ENCODE measurements at places on chromosomes 6 and 20.
A peak's percentile ranks its signal among the peaks of the same experiment; 100 is the strongest.

GRCh38 chr6:6521961-6522482 lies 66.5 kb upstream of the LY86 start:
- DNase-seq, result no peak

- no peak for DNase-seq
Observed at GRCh38 chr6:72712910-72713309, 91.0 kb downstream of the KCNQ5 start.

GRCh38 chr6:144644776-144645175 lies 359.6 kb downstream of the UTRN start:
- DNase-seq, result no peak

DNA sequence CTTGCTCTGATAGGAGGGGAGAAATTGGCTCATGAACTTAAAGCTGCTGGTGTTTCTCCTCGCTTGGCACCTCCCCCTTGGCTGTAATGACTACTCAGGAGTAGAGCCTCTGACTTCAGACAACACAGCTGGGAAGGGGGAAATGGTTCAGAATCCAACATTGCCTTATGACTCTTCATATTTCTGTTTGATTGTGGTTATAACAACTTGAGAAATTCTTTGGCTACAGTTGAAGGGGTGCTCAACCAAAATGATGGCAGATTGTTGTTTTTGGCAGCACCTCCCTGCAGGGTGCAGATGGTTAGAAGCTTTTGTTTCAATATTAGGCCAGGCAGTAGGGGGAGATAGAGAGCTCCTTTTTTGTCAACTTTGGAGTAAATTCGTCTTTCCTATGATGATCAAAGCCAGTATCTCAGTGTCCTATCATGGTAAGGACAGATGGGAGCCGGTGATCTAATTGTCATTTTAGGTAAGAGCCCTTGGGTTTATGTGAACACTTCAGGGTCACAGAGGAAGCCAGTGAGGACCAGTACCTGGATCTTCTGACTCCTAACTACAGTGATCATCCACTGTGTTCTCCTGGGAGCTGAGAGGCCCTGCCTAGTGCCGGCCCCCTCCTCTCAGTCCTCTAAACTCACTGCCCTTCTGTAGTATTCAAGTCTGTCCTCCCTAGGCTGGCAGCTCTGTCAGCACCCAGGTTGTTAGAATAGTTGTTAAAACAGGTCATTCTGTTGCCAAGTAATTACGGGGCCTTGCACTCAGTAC lies 39.9 kb downstream of the RPRD1B start:
- DNase-seq, result peak; percentile 76

DNA sequence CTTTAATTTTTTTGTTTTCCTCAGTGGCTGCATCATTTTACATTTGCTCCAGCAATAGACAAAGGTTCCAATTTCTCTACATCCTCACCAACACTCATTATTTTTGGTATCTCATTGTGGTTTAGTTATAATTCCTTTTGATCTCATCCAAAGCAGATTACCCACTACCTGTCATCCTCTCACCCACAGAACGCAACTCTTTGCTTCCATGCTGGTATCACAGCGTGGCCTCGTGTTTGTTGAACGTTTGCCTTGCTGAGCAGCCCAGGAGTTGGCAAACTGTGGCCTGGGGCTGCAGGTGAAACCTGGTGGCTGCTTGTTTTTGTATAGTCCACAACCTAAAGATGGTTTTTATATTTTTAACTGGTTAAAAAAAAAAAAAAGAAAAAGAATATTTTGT lies 181.9 kb downstream of the BCAS1 start:
- no peak for DNase-seq

DNA sequence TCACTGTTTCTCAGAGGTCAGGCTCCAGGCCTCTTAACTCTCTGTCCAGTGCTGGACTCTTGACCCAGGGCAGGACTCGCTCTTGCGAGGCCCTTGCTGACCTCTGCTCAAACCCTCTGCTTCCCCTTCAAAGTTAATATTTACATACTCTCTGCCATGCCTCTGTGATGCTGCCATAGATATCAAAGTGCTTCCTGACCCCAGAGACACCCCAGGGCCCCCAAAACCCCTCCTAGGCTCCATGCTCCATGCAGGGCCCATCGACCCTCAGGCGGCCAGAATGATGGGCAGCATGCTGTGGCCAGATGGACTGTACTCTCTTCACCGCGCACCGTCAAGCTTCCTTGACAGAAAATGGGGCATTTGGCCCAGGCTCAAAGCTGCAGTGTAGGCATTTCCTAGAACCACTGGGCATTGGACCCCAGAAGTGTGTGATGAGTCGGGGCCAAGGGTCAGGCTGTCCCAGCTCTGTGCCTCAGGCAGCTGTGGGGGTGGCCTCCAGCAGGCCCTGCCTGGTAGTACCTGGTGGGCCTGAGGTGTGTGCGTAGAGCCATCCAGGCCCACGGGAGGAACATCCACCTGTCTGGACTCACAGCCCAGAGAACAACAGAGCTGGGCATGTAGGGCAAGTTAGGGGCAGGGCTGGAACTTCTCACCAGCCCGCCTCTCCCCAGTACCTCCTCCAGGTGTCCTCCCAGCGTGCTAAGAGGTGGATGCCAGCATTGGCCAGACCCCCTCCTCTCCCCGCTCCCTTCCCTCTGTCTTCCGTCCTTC lies 142.8 kb downstream of the VEGFA start:
- no peak for DNase-seq

- DNase-seq, result peak; percentile 29
Observed at GRCh38 chr20:19254956-19255355, 42.5 kb downstream of the SLC24A3 start.

- no peak for DNase-seq
Observed at GRCh38 chr20:58483051-58483450, 32.1 kb downstream of the APCDD1L start.

DNA sequence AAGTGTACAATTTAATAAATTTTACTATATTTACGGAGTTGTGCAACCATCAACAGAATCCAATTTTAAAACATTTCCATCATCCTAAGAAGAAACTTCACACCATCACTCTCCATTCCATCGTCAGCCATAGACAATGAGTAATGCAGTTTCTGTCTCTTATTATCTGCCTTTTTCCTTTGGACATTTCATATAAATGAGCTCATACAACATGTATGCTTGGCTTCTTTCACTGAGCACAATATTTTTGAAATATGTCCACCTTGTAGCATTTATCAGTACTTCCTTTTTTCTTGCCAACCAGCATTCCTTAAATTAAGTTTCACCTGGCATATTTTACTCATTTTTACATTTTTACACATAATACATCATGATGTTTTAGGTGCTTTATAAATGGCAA lies 22.7 kb upstream of the HIVEP1 start:
- DNase-seq, result no peak

- no peak for DNase-seq
Observed at GRCh38 chr6:42084889-42085288, 34.6 kb downstream of the TAF8 start.

- DNase-seq, result no peak
Observed at GRCh38 chr6:25880601-25881000, 6.6 kb upstream of the SLC17A3 start.

DNA sequence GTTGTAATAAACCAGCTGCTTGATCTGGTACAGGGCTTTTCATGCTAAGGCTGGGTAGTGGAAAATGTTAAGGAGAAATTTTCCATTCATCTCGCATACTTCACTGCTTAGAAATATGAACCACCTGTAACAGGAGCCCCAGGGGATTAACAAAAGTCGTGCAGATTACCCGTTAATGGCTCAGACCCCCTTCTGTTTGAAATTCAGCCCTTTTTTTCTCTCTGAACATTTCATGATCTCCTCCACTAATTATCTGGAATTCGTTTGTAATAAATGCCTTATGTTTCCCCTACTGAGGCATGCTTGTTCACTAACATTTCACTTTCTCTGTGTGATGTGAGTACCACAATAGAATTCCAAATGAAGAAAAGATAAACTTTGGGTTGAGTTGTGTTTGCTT lies 336.4 kb upstream of the HSF2 start:
- no peak for DNase-seq

- no peak for DNase-seq
Observed at GRCh38 chr20:3483309-3483708, 12.5 kb downstream of the ATRN start.

DNA sequence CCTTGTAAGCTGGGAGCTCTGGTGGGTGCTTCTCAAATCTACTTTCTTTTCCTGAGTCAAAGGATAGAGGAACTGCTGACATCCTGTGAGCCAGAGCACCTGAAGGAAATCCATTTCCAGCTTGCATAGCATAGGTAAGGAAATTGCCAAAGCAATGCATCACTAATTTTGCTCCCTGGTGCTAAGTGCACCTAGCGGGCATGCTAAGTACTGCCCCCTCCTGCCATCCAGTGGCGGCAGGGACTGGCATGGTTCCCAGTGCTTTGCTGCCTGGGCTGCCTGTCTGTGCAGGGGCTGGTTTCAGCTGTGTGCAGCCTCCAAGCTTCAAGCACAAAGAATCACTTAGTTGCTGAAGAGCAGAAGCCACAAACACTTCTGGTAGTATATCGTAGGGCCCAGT lies 63.9 kb downstream of the FARS2 start:
- DNase-seq, result no peak

- no peak for DNase-seq
Observed at GRCh38 chr20:42656130-42656529, 533.6 kb downstream of the PTPRT start.

- no peak for DNase-seq
Observed at GRCh38 chr6:105077596-105078385, 102.0 kb downstream of the POPDC3 start.

DNA sequence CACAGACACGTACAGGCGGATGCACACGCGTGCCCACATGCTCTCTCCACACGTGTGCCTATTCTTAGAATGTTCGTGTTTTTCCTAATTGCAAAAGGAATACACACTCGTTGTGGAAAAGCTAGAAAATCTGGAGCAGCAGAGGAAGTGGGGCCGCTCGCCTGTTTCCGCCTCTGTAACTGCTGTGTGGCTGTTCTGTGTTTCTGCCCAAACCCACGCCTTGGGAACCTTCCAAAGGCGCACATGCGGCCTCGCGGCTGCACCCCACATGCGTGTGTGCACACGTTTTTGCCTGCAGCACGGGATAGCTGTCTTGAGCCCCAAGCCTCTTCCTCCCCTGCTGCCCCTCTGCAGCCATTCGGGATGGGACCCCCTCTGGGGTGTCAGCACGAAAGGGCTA lies 12.2 kb downstream of the SLC17A9 start:
- no peak for DNase-seq

- DNase-seq, result no peak
Observed at GRCh38 chr20:9225879-9226278, 157.0 kb downstream of the PLCB4 start.

- DNase-seq, result no peak
Observed at GRCh38 chr6:13367396-13367795, 39.1 kb upstream of the TBC1D7 start.

- DNase-seq, result no peak
Observed at GRCh38 chr20:41411391-41411847, 44.8 kb upstream of the EMILIN3 start.

- no peak for DNase-seq
Observed at GRCh38 chr20:13910492-13910891, 79.9 kb downstream of the SEL1L2 start.

- no peak for DNase-seq
Observed at GRCh38 chr6:11734861-11735613, 43.6 kb downstream of the ADTRP start.

GRCh38 chr6:9878535-9878934 lies 536.3 kb downstream of the TFAP2A start:
- DNase-seq, result no peak

GRCh38 chr6:52611833-52612232 lies 35.0 kb upstream of the TRAM2 start:
- no peak for DNase-seq

DNA sequence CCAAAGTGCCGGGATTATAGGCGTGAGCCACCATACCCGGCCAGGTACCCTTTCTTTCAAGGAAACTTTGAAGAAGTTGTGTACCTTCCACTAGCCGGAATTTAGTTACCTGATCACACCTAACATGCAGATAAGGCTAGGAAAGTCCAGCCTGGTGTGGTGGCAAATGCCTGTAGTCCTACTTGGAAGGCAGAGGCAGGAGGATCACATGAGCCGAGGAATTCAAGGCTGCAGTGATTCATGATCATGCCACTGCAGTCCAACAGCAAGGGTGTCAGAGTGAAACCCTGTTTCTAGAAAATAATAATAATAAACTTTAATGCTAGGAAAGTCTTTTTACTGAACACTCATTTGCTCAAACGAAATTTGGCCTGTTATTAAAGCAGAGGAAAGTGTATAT lies 21.0 kb downstream of the NFYA start:
- no peak for DNase-seq

GRCh38 chr20:9903048-9903655 lies 64.3 kb upstream of the PAK5 start:
- DNase-seq, result no peak

GRCh38 chr6:3208775-3209113 lies 18.7 kb downstream of the TUBB2B start:
- no peak for DNase-seq

DNA sequence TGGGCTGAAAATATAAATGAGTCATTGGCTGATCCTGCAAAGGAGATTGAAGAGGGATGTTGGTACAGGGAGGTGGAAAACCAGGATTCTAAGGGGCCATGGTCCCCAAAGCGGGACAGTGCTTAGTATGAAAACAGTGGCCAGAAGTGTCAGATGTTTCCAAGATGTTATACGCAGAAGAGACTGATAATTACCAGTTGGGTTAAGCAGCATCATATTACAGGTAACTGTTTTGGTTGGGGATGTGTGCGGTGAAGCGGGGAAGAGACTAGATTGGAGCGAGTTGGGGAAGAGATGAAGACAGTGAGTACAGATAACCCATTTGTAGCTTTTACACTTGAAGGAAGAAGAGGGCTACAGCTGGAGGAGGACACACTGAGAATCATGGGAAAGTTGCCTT lies 80.8 kb downstream of the PLEKHG1 start:
- no peak for DNase-seq

- DNase-seq, result no peak
Observed at GRCh38 chr6:62976566-62976965, 234.7 kb upstream of the FKBP1C start.

- DNase-seq, result no peak
Observed at GRCh38 chr6:140988780-140989179, 1143.9 kb upstream of the GJE1 start.

DNA sequence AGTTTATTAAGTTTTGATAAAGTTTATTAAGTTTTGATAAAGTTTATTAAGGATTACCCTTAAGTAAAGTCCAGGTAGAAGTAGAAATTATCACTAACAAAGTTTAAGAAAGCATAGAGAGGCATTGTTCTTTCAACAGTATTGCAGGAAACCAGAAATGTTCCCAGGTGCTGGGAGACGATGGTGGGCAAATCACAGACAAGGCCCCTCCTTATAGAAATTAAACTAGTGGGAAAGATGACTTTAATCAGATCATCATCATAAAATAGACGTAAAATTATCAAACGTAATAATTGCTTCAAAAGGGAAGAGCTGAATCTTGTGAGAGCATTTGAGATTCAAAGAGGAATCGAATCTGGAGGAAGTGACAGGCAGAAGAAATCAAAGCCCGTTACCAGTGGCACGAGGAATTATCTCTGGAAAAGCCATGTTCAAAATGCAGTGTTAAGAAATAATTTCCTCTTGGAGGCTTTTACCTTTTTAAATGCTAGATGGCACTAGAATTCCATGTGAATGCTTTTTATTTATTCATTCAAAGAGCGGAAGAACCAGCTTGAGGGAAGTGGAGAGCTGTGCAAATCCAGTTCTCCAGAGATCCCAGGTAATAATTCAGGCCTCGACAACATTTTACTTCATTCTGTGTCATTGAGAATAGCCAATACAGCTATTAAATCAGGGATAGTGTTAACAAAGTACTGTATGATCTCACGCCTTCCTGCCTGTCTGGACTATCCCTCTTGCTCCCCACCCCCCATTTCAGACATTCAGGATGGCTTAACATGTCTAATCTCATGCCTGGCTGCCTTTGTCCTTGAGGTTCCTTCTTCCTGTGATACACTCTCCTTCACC lies 1.0 kb upstream of the APMAP start:
- DNase-seq, result peak; percentile 37

All from ureter (tissue), 1 donor.